ENCODE measurements at places on chromosomes 2 and 18.

GRCh38 chr2:220279840-220280239 lies 652.4 kb downstream of the SLC4A3 start:
- DNase-seq = peak; percentile 60

- peak; percentile 61 for DNase-seq
These were observed 16.1 kb downstream of the MBOAT2 start for GRCh38 chr2:8987410-8987809.

DNA sequence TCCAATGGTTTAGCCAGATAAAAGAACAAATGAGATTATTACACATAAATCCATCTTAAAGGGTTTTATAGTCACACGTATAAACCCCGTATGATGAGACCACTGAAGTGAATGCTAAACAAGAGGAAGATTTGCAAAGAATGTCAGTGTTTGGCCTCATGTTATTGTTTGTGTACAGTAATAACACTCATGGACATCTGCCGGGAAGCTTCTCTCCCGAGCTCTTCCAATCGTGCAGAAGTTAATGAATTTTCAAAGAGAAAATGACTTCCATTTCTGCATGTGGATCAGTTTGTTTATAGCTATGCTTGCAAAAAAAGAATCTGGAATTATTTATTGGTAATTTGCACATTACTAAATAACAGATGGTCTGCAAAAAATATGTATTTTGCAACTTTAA lies 88.5 kb upstream of the APCDD1 start:
- no peak for DNase-seq

DNA sequence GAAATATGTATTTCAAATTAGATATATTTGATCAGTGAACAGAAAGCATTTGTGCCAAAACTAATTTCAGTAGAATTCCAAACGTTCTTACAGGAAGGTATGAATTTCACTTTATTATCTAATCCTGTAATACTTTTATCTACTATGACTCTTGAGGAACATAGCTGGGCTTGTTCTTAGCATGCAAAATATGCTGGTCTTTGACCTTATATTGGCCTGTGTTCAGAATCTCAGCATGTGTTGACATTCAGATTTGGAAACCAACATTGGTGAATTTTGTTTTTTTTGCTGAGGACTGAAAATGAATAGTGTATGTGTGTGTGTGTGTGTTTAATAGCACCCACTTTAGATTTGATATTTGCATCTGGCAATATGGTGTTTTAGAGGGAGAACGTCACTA lies 112.2 kb downstream of the MEIS1 start:
- no peak for DNase-seq

DNA sequence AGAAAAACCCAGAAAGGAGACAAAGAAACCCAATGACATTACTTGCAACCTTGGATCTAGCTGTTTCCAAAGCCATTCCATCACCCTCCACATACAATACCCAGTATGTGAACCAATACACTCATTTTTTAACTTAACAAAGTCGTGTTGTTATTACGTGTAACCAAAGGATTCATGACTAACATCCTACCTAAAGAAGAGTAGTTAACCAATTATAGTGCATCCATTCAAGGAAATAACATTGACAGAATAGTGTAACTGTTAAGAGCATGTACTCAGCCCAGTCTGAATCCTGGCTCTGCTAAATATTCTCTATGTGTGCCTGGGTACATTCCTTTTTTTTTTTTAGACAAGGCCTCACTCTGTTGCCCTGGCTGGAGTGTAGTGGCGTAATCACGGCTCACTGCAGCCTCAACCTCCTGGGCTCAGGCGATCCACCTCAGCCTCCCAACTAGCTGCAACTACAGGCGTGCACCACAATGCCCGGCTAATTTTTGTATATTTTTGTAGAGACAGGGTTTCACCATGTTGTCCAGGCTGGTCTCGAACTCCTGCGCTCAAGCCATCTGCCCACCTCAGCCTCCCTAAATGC lies 9.9 kb downstream of the TLK1 start:
- no peak for DNase-seq

DNA sequence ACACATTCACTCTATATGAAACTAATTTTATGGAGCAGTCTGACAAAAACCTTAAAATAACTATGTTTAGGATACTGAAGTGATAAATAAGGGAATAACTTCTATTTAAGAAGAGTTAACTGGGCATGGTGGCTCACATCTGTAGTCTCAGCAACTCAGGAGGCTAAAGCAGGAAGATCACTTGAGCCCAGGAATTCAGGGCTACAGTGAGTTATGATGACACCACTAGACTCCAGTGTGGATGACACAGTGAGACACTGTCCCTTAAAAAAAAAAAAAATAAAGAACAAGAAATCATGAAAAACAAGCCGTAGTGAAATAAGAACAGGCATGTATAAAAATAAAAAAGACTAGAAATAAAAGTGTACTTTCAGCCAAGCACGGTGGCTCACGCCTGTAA lies 82.0 kb downstream of the THADA start:
- no peak for DNase-seq

- peak; percentile 34 for DNase-seq
These were observed 49.0 kb upstream of the BCL2L11 start for GRCh38 chr2:111071600-111072171.

GRCh38 chr18:48066225-48066652 lies 135.8 kb upstream of the SMAD2 start:
- no peak for DNase-seq

DNA sequence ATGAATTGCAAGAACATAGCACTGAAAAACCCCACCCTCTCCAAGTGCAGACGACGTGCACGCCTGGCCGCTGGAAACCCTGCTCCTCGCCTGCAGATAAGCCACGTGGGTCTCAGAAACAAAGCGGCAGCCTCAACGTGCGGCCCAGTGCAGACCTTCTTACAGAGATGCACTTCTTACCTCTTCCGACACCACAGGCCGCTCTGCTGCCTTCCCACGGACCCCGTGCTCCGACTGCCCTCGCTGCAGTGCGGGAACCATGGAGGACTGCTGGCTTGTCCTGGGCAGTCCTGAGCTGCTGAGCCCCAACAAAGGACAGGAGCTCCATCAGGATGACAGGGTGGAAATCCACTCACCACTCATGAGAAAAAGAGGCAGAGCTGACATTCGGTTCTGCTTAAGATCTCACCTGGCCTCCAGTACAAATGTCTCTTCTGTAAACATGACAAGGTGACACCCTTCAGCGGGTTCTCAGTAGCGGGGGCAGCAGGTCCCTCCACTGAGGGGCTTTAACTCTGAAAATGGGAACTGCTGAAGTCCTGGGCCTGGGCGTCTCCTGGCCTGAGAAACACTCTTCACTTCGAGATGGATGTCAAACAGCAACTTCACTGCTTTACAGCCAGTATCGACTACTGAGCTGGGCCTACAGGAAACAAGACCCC lies 6.2 kb downstream of the COPS9 start:
- no peak for DNase-seq

GRCh38 chr18:50751947-50752346 lies 67.9 kb downstream of the MRO start:
- DNase-seq = no peak

DNA sequence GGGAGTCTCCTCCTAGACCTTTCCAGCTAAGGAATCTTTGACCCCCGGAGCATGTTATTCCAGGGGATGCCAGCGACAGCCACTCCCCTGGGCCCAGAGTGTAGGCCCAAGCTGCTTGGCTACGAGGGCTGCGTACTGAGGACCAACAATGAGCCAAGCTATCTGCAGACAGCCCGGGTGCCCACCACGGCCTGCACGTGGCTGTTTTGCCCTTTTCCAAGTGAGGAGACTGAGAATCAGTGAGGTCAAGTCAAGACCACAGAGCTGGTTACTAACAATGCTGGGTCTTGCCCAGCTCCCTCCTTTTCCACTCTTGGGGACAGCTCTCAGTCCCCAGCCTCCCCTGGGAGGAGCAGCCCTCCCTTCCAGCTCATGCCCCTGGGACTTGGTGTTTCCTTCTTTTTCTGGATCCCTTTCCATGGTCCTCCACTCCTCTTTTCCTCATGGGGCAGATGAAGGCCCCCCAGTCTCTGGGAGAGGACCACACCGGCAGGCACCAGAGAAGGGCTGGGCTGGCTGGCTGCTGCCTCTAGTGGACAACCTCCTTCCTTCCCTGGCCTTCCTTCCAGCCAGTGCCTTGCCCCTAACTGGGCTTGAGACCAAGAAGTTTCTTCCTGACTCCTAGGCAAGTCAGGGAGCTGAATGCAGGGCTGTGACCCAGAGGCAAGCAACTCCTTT lies 550 bp upstream of the MALL start:
- peak; percentile 50 for DNase-seq

DNA sequence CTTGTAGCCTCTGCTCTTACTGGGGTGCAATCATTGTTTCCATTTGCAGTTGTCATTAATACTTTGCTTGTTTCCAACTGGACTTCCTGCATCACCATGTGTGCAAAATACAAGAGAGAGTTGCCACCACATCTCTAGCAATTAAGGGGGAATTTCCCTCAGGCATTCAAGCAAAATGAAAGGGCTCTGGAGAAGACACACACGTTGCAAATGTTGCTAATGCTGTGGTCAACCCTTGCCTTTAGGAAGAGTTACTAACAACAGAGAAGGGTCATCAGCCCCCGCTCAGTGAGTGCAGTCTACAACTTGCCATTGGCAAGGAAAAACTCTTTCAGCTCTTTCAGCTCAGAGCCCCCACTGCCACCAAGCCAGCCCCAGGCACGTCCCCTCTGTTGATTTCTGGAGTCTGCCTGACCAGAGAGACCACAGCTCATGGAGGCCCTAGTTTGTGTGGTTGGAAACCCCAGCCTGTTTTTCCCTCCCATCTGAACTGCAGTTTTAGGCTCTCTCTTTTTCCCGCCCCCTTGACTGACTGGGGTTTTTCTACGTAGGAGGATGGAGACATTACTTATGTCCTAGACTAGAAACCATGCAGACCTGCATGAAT lies 25.9 kb upstream of the GPR45 start:
- DNase-seq = no peak

DNA sequence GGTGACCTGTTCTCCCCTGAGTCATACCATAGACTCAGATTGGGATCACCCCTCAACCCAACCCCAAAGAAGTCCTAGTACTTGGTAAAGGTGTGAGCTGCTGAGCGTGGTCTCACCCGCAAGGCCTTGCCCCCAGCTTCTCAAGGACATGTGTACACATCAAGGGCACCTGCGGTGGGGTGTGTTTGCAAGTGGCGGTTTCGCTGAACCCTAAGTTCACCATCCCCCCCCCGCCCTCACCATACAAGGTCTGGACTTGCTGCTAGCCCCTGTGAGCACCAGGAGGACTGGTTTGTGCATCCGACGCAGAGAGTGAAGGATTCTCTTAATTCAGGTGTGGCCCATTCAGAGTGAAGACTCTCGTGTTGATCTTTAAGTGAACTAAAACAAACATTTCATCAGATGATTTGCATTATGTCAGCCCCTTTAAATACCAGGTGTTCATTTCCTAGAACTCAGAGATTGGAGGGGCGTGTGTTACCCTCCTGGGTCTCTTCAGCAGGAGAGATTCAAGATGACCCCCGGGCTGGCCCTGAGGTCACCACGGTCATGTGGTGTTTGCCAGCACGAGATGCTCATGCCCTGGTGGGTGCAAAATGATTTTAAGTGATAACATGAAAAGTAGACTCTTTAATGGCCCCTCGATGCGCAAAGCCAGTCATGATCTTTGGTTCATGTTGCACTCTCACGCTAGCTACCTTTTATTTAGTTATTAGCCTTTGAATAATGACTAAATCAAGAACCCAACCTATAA lies 27.8 kb downstream of the MTERF4 start:
- DNase-seq = no peak

DNA sequence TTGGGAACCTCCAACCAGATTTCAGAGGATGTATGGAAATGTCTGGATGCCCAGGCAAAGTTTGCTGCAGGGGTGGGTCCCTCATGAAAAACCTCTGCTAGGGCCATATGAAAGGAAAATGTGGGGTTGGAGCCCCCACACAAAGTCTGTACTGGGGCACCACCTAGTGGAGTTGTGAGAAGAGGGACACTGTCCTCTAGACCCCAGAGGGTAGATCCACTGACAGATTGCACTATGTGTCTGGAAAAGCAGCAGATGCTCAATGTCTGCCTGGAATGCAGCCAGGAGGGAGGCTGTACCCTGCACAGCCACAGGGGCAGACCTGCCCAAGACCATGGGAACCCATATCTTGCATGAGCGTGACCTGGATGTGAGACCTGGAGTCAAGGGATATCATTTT lies 573.7 kb upstream of the NXPH2 start:
- no peak for DNase-seq

- peak; percentile 41 for DNase-seq
These were observed 7.2 kb downstream of the BOLL start for GRCh38 chr2:197777823-197778407.

- peak; percentile 66 for DNase-seq
These were observed at the start of gene HOXD11 for GRCh38 chr2:176106581-176107539. Gene HOXD11, plus strand, starts transcription at chr2:176107280. Its CDS starts 76 bp downstream, at chr2:176107356.

GRCh38 chr18:79258447-79258846 lies 137.3 kb upstream of the NFATC1 start:
- DNase-seq = no peak

GRCh38 chr2:219985017-219985416 lies 357.6 kb downstream of the SLC4A3 start:
- DNase-seq = no peak

- DNase-seq = no peak
These were observed 9.3 kb downstream of the PSTPIP2 start for GRCh38 chr18:46062781-46063180.

DNA sequence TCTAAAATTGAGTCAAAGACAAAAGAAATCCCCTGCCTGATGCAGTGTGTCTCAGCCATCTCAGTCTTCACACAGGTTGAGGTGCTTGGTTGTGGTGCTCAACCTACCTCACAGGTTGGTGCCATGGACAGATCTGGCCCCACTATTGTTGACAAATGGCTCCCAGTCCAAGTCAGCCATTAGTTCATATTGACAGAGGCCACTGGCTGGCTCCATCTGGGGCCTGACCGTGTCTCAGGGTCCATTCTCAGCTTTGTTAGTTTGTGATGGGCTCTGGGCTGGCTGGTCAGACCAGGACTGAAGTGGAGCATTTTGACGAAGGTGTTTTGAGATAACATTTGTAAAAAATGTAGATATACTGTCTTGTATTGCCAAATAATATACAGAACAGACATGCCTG lies 36.9 kb downstream of the MRPL33 start:
- DNase-seq = no peak

DNA sequence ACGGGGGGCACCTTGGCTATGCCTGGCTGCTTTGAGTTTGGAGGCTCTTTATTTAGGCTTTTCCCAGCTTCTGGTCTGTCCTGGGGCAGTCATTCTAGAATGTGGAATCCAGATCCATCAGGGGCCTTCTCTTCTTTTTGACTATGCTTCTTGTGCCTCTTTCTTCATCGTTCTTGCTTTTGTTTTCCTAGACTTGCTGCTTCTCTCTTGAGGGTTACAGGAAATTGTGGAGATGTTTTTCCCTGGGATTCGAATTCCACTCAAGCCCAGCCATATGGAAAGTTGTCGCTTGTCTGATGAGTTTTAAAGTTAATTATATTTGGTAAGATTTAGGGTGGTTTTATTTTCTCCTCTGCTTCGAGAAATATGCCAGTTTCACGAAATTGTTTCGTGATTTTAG lies 2.4 kb downstream of the GLI2 start:
- peak; percentile 55 for DNase-seq

DNA sequence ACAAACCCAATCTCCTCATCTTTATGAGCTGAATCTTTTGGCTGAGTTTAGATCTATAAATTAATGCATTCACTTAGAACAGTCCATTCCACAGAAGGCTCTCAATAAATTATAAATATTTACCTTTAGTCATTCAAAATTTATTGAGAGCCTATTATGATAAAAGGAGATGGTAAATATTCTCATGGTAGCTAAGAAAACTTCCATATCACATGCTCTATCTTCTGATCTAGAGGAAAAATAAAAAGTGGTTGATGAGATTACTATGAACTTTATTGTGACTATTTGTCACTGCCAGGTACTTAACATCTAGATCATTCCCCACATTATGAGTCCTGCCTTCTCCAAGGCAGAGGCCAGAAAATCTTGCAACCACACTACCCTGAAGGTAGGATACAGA lies 62.4 kb downstream of the L3MBTL4 start:
- DNase-seq = no peak

- no peak for DNase-seq
These were observed 369.9 kb downstream of the LPIN1 start for GRCh38 chr2:12116228-12116750.
